ENCODE measurements at places on chromosomes 4 and X.

DNA sequence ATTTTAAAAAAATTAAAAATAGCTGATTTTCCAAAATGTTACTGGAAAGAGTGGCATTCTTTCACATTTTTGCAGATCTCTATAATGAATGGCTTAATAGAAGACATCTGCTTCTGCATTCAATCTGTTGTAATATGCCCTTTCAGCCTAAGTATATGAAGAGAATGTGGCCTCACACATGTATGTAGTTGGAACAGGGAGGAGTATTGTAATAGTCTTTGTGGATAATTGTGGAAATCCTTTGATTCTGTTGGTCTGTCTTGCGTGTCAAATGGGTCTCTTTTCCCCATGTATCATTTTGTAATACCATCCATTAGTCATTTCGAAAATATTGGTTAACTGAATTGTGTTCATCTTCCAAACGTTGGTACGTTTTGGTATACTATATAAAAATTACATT, 11.6 kb downstream of the TXLNG start:
- no peak for DNase-seq

GRCh38 chr4:25075129-25075528, 44.4 kb upstream of the LGI2 start:
- no peak for DNase-seq

GRCh38 chr4:7194251-7195140, 2.2 kb downstream of the SORCS2 start:
- DNase-seq, result no peak

GRCh38 chr4:159282944-159283343, 180.1 kb downstream of the RAPGEF2 start:
- no peak for DNase-seq

DNA sequence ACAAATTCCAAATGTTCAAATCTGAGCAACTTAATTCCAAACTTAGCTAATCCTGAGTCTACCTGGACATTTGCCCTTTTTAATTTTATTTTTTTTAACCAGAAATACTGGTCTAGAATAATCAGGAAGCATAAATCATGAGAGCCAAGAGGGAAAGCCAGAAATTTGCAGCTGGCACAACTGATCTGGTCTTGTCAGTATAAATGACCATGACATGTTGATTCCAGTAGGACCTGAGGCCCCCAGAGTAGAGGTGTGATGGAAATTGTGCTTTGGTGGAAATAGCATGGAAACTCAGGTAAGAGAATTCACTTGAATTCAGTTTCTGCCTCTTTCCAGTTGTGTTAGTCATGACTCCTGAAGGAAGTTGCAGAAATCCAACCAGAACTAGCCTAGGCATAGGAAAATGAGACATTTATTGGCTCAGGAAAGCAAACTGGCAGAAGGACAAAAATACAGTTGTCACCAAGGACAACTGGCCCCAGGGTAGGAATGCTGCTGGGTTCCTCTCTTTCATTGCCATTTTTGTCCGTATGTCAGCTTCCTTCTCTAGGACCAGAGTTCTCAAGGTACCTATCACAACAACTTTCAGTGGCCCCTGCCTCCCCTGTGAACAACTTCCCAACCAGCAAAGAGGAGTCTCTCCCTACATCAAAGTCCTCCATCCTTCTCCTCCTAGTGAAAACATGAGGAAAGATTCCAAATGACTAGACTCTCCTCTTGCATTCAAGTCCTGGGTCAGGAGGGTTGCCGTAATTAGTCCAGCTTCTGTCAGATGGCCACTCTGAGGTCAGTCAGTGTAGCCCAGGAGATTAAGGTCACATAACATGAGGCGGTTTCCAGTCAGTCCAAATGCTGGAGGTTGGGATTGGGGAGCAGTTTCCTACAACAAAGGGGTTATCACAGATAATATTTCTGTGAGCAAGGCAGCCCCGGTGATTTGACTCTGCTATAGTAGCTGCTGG, 29.3 kb upstream of the MYOZ2 start:
- DNase-seq, result no peak

DNA sequence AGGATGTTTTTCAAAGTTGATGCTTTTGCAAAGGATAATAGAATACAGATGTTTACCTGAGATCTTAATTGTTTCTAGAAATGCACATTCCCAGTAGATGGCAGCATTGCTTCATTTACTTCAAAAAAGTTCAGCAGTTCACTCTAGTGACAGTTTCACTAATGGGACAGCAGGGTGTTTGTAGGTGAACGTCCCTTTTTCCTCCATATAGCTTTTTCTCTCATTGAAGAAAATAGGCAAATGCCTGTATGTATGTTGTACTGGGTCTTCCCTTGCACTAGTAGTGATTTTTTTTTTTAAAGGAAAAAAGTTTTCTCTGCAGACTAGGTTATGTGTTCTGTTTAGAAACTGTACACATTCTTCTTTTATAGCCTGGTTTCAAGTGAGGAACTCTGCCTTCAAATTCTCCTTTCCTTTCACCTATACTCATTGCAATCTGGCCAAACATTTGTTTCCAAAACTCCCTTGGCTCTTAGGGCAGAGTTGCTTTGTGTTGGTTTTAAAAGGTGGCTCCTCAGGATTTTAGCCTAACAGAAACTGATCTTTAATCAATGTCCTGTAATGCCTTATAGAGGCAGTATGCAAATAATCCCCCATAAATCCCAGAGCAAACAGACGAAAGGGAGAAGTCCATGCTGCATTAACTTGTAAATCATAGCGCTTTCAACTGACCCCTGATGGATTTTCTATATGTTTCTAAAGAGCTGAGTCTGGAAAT, 86.3 kb downstream of the EGF start:
- no peak for DNase-seq

- DNase-seq, result no peak
Observed at GRCh38 chr4:8391071-8391470, 49.5 kb downstream of the ACOX3 start.

- DNase-seq, result no peak
Observed at GRCh38 chr4:154478128-154478527, 13.5 kb downstream of the DCHS2 start.

- DNase-seq, result no peak
Observed at GRCh38 chrX:19832191-19832965, 55.0 kb downstream of the SH3KBP1 start.

DNA sequence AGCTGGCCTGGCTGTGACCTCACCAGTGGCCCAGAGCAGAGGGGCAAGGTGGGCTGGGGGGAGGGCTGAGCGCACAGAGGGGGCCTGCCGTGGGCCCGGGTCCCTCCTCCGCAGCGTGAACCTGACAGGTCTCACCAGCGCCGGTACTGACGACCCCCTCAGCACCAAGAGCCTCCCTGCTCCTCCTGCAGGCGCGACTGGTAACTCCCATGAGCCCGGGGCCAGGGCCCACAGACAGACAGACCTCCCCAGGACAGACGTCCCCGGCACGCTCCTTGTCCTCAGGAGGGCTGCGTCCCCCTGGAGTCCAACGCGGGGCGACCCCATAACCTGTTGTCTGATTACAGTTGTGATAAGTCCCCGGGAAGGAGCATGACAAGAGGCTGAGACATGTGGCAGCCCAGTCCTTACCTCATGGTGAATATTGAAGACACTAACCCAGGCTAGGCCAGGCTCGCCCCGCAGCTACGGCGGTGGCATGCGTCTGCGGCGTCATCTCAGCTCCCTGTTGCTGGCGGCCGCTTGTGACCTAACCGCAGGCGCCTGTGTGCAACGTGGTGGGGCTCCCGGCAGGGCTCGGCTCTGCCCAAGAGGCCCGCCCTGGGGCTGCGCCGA, 8.5 kb downstream of the AKAP17A start:
- DNase-seq, result no peak

DNA sequence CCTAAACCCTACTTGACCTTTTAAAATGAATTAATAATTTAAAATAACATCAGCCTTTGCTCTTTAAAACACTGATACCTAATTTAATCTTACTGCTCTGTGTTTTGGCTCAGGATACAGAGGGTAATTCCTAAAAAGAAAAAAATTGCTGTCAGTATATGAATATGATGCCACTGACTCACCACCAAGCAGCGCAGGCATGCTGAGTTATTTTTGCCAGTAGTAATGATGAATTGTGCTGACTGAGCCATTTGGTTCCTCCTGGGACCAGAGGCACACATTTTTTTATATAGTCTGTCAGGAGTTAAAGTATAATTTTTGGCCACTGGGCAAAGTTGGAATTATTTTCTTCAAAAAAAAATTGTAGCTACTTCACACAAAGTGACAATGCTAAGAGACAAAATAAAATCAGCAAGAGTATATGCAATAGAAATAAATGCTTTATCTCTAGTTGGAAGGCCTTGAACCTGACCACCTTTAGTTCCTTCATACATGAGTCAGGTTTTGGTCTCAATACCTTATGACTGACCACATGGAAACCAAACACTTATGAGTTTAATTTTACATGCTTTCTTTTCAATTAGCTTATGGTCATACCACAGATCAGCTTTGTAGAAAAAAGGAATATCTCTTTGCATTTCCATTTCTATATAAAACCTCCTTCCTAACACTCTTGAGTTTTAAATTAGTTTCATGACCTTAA, 115.1 kb downstream of the PPP3CA start:
- DNase-seq, result no peak

GRCh38 chr4:17605236-17605635, 9.2 kb upstream of the MED28 start:
- DNase-seq, result no peak

DNA sequence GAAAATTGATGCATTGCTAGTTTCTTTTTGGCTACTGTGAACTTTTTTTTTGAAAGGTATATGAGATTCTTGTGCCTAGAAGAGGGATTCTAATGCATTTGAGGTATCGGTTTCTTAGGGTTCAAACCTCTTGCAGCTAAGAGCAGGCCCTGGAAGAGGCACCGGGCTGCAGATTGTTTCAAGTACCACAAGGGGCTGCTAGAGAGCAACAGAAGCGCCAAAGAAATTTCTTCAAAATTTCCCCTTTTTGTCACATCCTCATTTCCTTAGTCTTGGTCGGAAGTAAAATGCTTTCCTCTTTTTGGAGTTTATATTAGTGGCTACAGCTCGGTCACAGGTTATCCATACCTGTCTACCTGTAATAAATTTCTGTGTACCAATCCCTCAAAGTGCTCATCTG, 89.8 kb downstream of the PDGFRA start:
- DNase-seq, result no peak

DNA sequence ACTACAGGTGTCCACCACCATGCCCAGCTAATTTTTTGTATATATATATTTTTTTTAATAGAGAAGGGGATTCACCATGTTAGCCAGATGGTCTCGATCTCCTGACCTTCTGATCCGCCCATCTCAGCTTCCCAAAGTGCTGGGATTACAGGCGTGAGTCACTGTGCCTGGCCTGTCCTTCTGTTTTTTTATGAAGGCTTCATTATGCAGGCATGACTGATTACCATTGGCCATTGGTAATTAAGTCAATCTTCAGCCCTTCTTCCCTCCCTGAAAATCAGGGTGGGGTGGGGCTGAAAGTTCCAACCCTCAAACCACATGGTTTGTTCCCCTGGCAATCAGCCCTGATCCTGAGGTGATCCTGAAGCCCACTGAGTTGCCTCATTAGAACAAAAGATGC, 336.9 kb downstream of the PTTG2 start:
- DNase-seq, result no peak

DNA sequence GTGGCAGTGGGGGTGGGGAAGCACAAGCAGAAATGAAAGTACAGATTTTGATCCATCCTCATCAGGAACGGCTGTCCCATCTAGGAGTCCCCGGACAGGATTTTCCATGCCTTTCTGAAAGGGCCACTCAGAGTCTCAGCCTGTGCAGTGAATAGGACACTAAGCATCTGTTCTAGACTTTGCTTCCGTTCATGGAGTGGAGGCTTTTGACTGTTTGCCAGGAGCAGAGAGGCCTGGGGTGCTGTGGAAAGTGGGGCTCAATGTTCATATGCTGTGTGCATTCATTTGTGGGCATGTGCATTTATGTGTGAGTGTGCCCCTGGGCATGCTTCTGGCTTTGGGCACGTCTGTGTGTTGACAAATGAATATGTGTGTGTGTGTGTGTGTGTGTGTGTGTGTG, 25.6 kb upstream of the MAMLD1 start:
- DNase-seq, result no peak

- DNase-seq, result no peak
Observed at GRCh38 chr4:174794543-174795094, 34.4 kb downstream of the GLRA3 start.

DNA sequence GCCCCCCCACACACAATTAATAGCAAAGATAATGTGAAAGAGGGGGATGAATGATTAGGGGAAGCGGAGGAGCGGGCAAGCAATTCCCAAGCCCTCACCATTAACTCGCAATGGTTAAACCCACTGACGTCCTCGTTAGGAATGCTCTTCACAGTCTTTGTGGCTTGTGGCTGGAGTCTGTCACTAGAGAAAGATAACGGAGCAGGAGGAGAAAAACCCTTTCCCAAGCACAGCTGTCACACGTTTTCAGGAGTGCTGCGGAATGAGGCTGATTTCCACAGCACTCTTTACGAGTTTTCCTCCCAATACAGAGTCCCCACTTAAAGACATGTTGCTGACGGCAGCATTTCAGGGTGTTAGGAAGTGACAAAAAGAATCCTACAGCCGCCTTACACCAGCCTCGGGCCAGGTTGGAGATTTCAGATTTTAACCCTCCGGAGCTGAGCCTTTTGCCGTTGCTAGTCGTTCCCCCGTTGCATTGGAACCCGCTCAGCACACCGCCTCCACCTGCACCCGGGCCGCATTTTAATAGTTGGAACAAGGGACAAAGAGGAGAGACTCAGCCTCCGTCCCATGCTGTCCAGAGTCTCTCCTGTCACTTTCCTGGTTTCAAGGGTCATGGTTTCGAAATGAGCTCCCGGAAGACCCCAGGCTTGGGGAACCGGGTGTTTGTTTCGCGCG, 92.2 kb downstream of the GEMIN8 start:
- DNase-seq, result no peak

DNA sequence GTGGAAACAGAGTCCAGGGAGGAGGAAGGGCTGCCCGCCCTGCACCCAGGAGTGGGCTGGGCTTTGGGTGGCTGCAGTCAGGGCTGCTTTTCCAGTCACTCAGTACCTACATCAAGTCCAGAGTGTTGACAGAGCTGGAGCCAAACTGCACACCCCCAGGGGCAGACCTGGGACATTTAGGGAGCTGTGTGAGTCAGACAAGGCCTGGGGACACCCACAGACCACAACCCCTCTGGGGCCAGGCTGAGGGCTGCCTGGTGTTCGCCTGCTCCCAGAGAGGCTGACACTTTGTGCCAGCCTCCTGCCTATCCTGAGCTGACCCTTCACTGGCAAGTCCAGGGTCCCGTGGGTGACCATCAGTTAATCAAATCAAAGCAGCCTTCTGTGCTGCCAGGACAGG, 240.0 kb downstream of the BCOR start:
- DNase-seq, result no peak

GRCh38 chr4:54843106-54843505, 185.3 kb downstream of the KIT start:
- no peak for DNase-seq

- DNase-seq, result no peak
Observed at GRCh38 chrX:100863326-100863864, 10.8 kb downstream of the NOX1 start.

GRCh38 chr4:55865228-55865806, 11.9 kb downstream of the EXOC1 start:
- DNase-seq, result no peak

DNA sequence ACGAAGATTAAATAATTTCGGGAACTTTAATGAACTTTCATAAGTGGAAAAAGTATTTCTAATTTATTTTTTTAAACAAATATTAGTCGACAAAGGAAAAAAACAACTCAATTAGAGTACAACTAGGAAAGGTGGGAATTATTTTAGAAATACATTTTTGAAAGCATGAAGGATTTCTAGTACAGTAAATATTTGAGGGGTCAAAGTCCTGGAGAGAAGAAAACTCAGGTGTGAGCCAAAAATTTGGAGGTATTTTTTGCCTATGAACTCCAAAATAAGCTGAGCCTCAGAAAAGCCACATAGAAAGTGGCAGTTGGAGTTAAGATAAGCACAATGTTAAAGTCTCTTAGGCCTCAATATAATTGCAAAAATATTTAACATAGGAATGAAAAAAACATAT, 2017.3 kb downstream of the C4orf33 start:
- no peak for DNase-seq

- no peak for DNase-seq
Observed at GRCh38 chr4:87498446-87498900, 30.7 kb downstream of the SPARCL1 start.

Measured in SIG-M5 (cell line).